ENCODE measurements at places on chromosomes 6 and 20. TPM values are rescaled to one million over a fixed set of nuclear protein-coding genes. Genes with fewer than 3 reads are reported as not detected.
A peak's percentile ranks its signal among the peaks of the same experiment; 100 is the strongest.

DNA sequence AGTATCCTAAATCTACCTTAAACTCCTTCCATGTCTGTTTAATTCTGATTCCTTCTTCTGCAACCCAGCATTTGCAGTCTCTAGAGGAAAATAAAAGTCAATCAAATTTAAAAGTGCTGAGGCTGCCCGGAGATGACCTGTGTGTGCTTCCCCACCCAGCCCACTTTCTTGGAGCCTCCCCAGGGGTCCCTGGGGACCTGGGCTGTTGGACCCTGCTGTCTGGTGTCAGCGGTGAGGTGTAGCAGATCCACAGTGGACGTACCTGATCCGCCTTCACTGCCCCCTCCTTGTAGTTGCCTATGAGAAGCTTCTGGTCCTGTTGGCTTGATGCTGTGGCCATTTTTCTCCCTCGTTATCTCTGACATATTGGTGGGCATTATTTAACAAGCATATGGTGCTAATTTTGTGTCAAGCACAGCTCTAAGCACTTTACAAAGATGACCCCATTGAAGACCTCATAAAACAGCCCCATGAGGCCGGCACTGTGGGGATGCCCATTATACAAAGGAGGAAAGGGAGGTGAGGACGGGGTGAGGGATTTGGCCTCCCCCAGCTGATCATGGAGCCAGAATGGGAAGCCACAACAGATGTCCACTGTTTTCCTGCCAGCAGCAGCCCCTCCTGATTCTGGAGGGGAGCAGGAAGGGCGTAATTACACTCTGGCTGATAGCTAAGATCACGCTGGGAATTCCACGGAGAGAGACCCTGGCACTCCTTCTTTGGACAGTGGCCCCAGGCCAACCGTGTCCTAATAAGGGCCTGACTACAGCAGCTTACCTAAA is 628.2 kb downstream of the CDH26 start:
- no peaks in the 10 kb centered on the region for H3K4me1 ChIP-seq
- H3K27ac ChIP-seq: no peak overlapping the region
- H3K4me3 ChIP-seq: no peak overlapping the region
- no peaks in the 10 kb centered on the region for H3K36me3 ChIP-seq

- H3K4me1 ChIP-seq: peaks cover 8% of the 10 kb centered on the region
- H3K4me3 ChIP-seq: no peak overlapping the region
- peaks cover 36% of the 10 kb centered on the region for H3K27me3 ChIP-seq
- no peak for DNase-seq
Observed at GRCh38 chr6:40585651-40586269, 1.4 kb downstream of the LRFN2 start.

DNA sequence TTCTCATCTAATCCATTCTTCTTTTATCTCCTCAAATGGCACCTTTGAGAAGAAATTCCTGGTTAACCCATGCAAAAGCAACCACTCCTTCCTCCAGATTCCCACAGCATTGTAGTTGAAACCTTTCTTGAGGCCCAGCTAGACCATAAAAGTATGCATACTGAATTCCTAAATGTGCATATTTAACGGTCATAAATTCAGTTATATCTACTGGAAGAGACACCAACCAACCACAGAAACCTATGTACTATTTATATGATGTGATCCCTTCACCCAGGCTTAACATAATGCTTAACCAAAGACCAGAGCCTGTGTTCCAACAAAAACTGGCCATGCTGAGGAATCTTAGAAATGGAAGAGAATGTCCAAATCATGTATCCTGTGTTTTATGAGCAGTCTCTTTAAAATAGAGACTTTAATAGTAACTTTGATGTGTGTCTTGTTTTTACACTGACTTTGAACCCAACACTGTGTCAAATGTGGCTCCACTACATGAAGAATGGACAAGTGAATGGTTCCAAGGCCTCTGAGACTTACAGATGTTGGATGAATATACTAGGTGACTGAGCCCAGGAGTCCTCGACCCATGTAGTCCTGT is 11.4 kb upstream of the TAF8 start:
- no peak overlapping the region for H3K4me3 ChIP-seq
- H3K36me3 ChIP-seq: peaks cover 6% of the 10 kb centered on the region
- H3K27ac ChIP-seq: peak overlapping the region; percentile 3
- no peaks in the 10 kb centered on the region for H3K27me3 ChIP-seq
- peaks cover 29% of the 10 kb centered on the region for H3K4me1 ChIP-seq

DNA sequence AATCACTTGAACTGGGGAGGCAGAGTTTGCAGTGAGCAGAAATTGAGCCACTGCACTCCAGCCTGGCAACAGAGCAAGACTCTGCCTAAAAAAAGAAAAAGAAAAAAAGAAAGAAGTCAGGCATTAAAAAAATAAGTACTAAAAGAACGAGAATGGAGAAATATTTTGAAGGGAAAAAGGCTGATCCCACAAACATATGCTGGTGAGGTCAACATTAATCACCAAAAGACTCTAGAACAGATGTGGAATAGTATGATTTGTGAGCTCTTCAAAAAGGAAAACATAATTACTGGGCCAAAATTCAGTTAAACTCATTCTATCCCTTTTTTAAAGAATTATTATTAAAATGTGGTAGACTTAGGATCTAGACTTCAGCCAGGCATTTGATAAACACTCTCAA is 61.2 kb upstream of the NRSN1 start:
- H3K27ac ChIP-seq: no peak overlapping the region
- H3K27me3 ChIP-seq: no peaks in the 10 kb centered on the region
- H3K36me3 ChIP-seq: no peaks in the 10 kb centered on the region
- no peak overlapping the region for H3K4me3 ChIP-seq
- no peaks in the 10 kb centered on the region for H3K4me1 ChIP-seq

GRCh38 chr6:1503811-1504210 is 105.9 kb upstream of the FOXC1 start:
- no peak for DNase-seq
- no peaks in the 10 kb centered on the region for H3K27me3 ChIP-seq
- peaks cover 3% of the 10 kb centered on the region for H3K4me1 ChIP-seq
- H3K27ac ChIP-seq: no peak overlapping the region

GRCh38 chr6:144646093-144647056 is 361.2 kb downstream of the UTRN start:
- peak overlapping the region; percentile 75 for H3K27ac ChIP-seq
- peaks cover 3% of the 10 kb centered on the region for H3K36me3 ChIP-seq
- DNase-seq: no peak
- no peak overlapping the region for H3K4me3 ChIP-seq
- peaks cover 27% of the 10 kb centered on the region for H3K4me1 ChIP-seq

GRCh38 chr6:126302191-126302590 is 37.7 kb upstream of the CENPW start:
- no peaks in the 10 kb centered on the region for H3K4me1 ChIP-seq
- H3K27me3 ChIP-seq: peaks cover 13% of the 10 kb centered on the region
- no peak for DNase-seq
- H3K36me3 ChIP-seq: no peaks in the 10 kb centered on the region
- H3K4me3 ChIP-seq: no peak overlapping the region

The SASH1 gene
- 70.6 TPM for total RNA-seq

- no peaks in the 10 kb centered on the region for H3K27me3 ChIP-seq
- H3K27ac ChIP-seq: peak overlapping the region; percentile 80
- peak overlapping the region; percentile 81 for H3K4me3 ChIP-seq
- H3K36me3 ChIP-seq: peaks cover 2% of the 10 kb centered on the region
Observed at GRCh38 chr6:42978487-42978838, 518 bp downstream of the PEX6 start.

GRCh38 chr20:1881240-1881835 is 13.9 kb upstream of the SIRPA start:
- peaks cover 3% of the 10 kb centered on the region for H3K4me1 ChIP-seq
- H3K27me3 ChIP-seq: peaks cover 41% of the 10 kb centered on the region
- no peak overlapping the region for H3K27ac ChIP-seq

GRCh38 chr6:16413399-16413798 is 175.0 kb downstream of the GMPR start:
- no peaks in the 10 kb centered on the region for H3K36me3 ChIP-seq
- no peak for DNase-seq
- no peaks in the 10 kb centered on the region for H3K27me3 ChIP-seq
- no peak overlapping the region for H3K4me3 ChIP-seq
- peaks cover 7% of the 10 kb centered on the region for H3K4me1 ChIP-seq
- H3K27ac ChIP-seq: no peak overlapping the region

DNA sequence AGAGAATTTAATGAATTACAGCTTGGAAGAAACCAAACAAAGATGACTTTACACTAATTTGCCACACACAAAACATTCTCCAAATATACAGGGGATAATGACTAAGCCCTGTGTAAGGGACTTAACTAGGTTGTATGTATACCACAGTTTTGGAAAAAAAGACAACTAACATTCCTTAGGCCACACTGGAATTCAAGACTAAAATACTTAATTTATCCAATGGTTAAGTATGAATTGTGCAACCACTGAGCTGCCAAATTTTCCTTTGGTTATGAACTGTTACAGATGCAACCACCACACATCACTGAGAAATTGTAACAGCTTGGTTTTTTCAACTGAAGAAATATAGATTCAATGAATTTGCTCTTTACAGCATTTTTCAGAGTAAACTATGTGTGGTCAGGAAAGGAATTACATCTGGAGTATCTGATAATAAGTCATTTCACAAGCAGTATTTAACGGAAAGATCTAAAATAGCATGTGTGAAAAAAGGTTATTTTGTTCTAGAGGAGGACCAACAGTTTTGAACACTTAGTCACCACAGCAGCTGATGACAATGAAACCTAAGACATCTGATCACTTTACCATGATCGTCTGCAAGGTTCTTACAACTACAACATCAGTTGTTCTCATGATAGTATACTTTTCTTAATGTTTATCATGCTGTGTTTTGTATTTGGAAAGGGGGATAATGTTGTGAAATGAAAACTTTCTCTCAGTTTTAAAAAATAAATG is 318.8 kb downstream of the BCKDHB start:
- peak overlapping the region; percentile 28 for H3K27ac ChIP-seq
- H3K4me1 ChIP-seq: peaks cover 13% of the 10 kb centered on the region

The CCR6 gene
- not detected for total RNA-seq

GRCh38 chr6:16690608-16691142 is 70.6 kb downstream of the ATXN1 start:
- H3K4me1 ChIP-seq: peaks cover 16% of the 10 kb centered on the region
- H3K36me3 ChIP-seq: peaks cover 2% of the 10 kb centered on the region
- no peak overlapping the region for H3K4me3 ChIP-seq
- no peak for DNase-seq
- H3K27me3 ChIP-seq: no peaks in the 10 kb centered on the region

GRCh38 chr6:78835817-78836216 is 31.5 kb upstream of the IRAK1BP1 start:
- H3K27ac ChIP-seq: no peak overlapping the region
- no peaks in the 10 kb centered on the region for H3K36me3 ChIP-seq
- H3K4me1 ChIP-seq: no peaks in the 10 kb centered on the region
- H3K27me3 ChIP-seq: peaks cover 44% of the 10 kb centered on the region

The MPC1 gene
- 29.1 TPM for total RNA-seq

The IMPG1 gene
- not detected for total RNA-seq

- H3K4me3 ChIP-seq: no peak overlapping the region
- H3K27ac ChIP-seq: peak overlapping the region; percentile 61
- no peaks in the 10 kb centered on the region for H3K36me3 ChIP-seq
- H3K27me3 ChIP-seq: no peaks in the 10 kb centered on the region
- H3K4me1 ChIP-seq: peaks cover 14% of the 10 kb centered on the region
- DNase-seq: no peak
Observed at GRCh38 chr6:79600812-79601609, 30.1 kb upstream of the SH3BGRL2 start.

- H3K27me3 ChIP-seq: no peaks in the 10 kb centered on the region
- H3K4me3 ChIP-seq: no peak overlapping the region
Observed at GRCh38 chr6:154974485-154975149, 20.5 kb upstream of the TIAM2 start.

The HLA-E gene
- total RNA-seq: 174 TPM

- no peak overlapping the region for H3K27ac ChIP-seq
- no peaks in the 10 kb centered on the region for H3K4me1 ChIP-seq
- H3K4me3 ChIP-seq: no peak overlapping the region
- no peaks in the 10 kb centered on the region for H3K36me3 ChIP-seq
Observed at GRCh38 chr6:170095273-170095981, 195.5 kb downstream of the DLL1 start.

DNA sequence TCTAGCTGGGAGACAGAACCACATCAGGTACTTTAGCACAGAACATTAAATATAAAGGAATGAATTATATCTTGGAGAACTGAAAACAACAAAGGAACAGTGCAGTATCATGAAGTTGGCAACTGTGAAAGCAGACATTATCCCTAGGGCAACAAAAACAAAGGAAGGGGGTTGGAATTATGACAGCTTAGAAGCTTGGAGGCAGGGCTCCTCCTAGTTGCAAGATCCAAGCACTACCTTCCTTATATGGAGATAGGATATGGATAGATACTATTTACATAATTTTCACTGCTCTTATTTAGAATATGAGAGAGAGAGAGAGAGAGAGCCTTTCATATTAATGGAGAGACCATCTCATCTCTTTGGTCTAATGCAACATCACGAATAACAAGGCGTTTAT is 27.0 kb downstream of the TMEM14A start:
- no peak for DNase-seq
- peak overlapping the region; percentile 19 for H3K27ac ChIP-seq
- peaks cover 14% of the 10 kb centered on the region for H3K4me1 ChIP-seq
- H3K4me3 ChIP-seq: no peak overlapping the region
- H3K36me3 ChIP-seq: no peaks in the 10 kb centered on the region

- H3K27me3 ChIP-seq: no peaks in the 10 kb centered on the region
- H3K36me3 ChIP-seq: no peaks in the 10 kb centered on the region
- H3K4me3 ChIP-seq: no peak overlapping the region
- DNase-seq: no peak
Observed at GRCh38 chr6:149458806-149459205, 26.0 kb downstream of the ZC3H12D start.

The VSX1 gene
- not detected for total RNA-seq

GRCh38 chr6:45375449-45375848 is 2.3 kb downstream of the SUPT3H start:
- no peak overlapping the region for H3K27ac ChIP-seq
- no peaks in the 10 kb centered on the region for H3K36me3 ChIP-seq
- H3K27me3 ChIP-seq: no peaks in the 10 kb centered on the region
- H3K4me3 ChIP-seq: no peak overlapping the region
- H3K4me1 ChIP-seq: peaks cover 29% of the 10 kb centered on the region

The FBXO9 gene
- 79.9 TPM for total RNA-seq

The WFDC2 gene
- not detected for total RNA-seq

The ZNF165 gene
- 0.78 TPM for total RNA-seq

- H3K36me3 ChIP-seq: no peaks in the 10 kb centered on the region
- H3K4me1 ChIP-seq: no peaks in the 10 kb centered on the region
- H3K27ac ChIP-seq: no peak overlapping the region
- no peak for DNase-seq
- H3K4me3 ChIP-seq: no peak overlapping the region
Observed at GRCh38 chr6:35960187-35960586, 39.3 kb upstream of the SRPK1 start.

The BEND6 gene
- total RNA-seq: 9.2 TPM

The ARFGEF2 gene
- 35.8 TPM for total RNA-seq

The LINC00237 gene
- total RNA-seq: not detected

GRCh38 chr20:48761874-48762273 is 65.9 kb downstream of the PREX1 start:
- H3K27ac ChIP-seq: no peak overlapping the region
- H3K27me3 ChIP-seq: no peaks in the 10 kb centered on the region
- no peaks in the 10 kb centered on the region for H3K36me3 ChIP-seq
- H3K4me1 ChIP-seq: peaks cover 20% of the 10 kb centered on the region

DNA sequence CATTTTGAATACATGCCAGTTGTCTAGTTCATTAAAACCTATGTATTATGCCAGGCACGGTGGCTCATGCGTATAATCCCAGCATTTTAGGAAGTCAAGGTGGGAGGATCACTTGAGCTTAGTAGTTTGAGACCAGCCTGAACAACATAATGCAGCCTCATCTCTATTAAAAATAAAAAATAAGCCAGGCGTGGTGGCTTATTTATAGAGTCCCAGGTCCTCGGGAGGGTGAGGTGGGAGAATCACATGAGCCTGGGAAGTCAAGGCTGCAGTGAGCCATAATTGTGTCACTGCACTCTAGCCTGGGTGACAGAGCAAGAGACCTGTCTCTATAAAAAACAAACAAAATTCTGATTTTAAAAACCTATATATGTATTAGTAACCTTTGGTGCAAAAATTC is 27.5 kb downstream of the ORC3 start:
- H3K4me1 ChIP-seq: no peaks in the 10 kb centered on the region
- no peak for DNase-seq
- no peaks in the 10 kb centered on the region for H3K27me3 ChIP-seq
- H3K36me3 ChIP-seq: peaks cover 30% of the 10 kb centered on the region
- no peak overlapping the region for H3K27ac ChIP-seq

The BCAS1 gene
- not detected for total RNA-seq
